ENCODE measurements at places on chromosomes 4 and X. TPM values are rescaled to one million over a fixed set of nuclear protein-coding genes. Genes with fewer than 3 reads are reported as not detected.

DNA sequence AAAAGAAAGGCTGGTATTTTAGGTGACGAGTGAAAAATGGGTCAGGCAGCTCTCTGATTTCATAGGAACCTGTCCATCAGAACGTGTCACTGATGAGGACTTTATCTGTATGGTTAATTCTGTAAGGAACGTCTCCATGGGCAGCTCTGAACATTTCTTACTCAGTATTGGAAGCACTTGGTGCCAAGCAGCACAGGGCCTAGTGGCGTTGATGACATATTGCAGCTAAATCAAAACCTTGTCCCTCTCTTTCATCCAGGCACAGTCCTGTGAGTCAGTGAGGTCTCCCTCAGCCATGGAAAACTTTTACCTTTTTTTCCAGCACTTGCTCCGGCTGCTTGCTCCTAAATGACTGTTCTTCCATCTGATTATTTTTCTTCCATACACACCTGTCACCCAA is 301.9 kb downstream of the DHX15 start:
- no peak for DNase-seq

GRCh38 chrX:1205681-1206611 is 6.5 kb downstream of the CRLF2 start:
- DNase-seq = peak; percentile 24

DNA sequence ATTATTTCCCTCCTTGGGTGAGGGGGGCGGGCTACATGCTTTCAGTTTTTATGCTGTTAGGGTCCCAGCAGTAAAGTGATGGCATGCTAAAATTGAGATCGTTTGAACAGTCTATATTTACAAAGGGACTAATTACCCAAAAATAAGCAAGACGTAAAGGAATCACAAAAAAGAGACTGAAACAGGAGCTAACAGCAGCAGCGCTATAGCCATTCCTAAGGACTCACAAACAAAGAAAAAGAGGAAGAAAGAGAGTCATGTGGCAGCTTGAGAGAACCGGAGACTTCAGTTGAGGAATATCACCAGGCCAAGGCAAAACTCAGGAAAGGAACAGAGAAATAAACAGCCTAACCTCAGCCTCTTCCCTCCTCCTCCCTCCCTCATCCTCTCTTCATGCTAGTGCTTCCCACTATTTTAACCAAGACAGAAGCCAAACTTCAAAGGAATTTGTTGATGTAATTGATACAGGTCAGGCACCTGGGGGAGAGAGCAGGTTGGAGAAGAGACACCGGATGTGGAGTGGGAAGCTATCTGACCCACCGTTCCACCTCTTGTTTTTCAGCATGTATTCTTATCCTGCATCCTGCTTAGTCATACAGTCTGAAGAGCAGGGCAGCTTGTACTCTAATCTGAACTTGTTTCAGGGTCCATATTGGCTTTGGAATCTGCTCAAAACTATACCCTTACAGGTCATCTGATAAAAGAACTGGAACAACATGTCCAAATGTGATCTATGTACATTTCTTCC is 383.7 kb downstream of the NAF1 start:
- DNase-seq = no peak

- DNase-seq = no peak
Observed at GRCh38 chr4:94576210-94576609, 124.5 kb downstream of the PDLIM5 start.

GRCh38 chrX:126994032-126994600 is 174.6 kb downstream of the PRR32 start:
- no peak for DNase-seq

DNA sequence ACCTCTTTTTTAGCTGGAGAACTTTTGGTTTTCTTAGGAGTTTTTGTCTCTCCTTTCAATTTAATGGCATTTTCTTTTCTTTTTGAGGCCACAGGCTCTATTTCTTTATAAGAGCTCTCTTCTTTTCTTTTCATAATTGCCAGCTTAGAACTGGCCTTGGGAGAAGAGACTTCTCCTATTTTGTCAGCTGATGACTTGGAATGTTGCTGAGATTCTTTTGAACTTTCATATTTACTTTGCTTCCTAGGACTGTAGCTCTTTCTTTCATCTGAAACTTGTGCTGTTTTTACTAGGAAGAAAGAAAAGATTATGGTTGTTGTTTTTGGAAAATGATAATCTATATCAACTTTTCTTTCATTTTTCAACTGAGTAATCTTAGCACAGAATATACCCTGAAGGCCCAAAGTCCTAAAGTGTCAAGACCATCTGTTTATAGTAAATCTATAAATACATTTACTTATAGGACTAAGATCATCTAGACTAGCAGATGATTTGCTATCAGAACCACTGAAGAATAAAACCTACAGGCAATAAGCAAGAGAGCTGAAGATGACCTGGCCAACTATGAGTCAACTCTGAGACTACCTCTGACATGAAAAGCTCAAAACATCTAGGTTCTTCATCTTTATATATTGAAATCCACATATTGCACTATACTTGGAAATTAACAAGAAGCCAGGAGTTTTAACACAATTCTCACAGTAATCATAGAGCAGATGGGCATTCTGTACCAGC is 45.6 kb downstream of the RFC1 start:
- DNase-seq = no peak

CNKSR2 gene
- 9.2 TPM for total RNA-seq

GLRB gene
- not detected for total RNA-seq

All from spleen (tissue), 13 donors.